Sciatic nerve (tissue), 2 donors: ENCODE measurements at places on chromosomes 1 and 21.

GRCh38 chr1:219090607-219091006 lies 83.1 kb upstream of the LYPLAL1 start:
- DNase-seq = no peak

DNA sequence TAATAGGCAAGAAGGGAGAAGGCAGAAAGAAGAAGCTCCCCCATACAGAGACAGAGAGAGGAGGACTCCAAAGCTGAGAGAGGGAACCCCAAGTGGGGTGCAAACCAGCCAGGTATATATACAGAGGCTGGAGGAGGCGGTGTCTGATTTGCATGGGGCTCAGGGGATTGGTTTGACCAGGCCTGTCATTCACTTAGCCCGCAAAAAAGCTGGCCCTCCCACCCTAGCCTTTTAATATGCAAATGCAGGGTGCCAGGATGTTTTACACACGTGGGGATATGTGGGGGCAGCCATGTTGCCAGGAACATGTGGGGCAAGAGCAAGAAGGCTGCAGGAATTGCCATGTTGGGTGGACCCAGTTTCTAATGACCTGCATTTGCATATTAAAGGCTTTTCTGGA lies 37.0 kb upstream of the TENT5B start:
- DNase-seq = no peak

DNA sequence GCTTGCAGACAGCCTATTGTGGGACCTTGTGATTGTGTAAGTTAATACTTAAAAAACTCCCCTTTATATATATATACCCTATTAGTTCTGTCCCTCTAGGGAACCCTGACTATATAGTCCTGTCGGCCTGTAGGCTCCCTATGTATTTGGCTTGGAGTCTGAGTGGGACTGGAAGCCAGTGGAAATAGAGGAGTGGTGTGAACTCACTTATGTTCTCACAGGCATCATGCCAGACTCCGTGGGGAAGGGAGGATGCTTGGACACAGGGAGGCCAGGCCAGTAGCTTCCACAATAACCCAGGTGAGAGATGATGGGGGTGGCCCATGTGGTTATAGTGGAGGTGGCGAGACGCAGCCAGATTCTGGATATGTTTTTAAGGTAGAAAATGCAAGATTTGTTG lies 136.7 kb upstream of the SYT6 start:
- DNase-seq = no peak

DNA sequence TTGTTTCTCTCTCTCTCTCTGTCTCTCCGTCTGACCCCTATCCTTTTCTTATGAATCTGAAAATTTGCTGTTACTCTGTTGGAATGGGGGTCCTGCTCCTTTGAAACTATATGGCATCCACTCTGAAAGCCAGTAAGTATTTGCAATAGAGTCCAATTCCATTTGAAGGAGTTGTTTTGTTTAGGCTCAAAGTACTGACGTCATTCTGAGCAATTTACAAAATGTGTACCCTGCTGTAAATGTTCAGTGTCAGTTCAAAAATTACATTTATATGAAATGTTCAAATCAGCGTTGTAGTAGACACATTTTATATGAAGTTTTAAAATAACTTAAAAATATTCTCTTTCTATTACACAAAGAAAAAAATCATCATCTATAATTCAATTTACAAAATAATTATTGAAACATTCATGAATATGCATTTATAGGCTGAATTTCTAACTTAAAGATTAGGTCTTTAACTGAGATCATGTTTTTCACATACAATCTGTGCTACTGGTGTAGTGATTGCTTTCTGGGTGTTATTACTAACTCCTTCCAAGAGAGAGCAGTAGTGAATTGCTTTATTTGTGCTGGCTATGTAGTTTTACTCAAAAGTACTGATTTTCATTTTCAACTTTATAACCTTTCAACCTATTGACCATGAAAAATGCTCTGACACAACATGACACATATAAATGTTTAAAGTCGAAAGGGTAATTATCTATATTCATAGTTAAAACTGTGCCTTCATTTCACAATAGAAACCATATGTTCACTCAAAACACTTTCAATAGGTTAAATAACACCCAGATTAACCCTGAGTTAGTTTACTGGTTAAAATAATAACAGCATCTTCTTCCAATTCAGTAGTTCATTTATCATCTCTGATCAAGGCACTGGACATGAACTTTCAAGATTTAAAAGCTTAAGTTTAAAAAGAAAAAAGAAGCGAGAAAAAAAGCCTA lies 253.1 kb upstream of the ADGRL4 start:
- no peak for DNase-seq

GRCh38 chr1:2917284-2917683 lies 104.0 kb upstream of the ACTRT2 start:
- no peak for DNase-seq

DNA sequence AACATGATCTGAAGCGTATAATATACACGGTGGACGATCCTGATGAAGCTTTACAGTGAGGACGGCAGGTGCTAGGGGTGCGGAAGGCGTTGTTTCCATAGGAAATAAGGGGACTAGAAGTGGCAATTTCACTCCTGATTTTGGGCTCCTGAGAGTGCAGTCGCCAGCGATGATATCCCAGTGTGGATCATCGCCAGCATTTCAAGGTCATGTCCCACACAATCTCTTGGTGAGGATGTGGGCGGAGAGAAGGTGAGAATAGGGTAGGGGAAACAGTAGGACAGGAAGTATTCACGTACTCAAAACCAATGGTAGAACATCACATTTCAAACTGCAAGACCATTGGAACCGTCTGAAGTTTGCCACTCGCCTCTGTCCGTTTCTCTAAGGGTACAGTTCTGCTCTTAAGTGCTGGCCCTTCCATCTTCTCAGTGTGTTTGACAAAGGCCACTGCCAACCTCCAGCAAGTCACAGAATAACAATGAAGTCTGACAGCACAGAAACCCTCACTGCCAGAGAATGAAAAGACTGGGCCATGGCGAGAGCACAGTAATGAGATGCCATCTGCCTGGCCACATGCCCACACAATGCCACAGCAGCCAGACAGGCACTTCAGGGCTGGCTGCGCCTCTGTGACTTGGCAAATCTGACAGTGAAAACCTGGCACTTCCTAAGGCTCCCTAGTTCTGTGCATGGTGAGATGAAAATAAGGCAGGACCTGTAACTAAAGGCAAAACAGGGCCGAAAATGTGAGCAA lies 27.9 kb downstream of the PCSK9 start:
- DNase-seq = no peak

- DNase-seq = no peak
Measured at GRCh38 chr1:2911421-2912178, 109.7 kb upstream of the ACTRT2 start.

DNA sequence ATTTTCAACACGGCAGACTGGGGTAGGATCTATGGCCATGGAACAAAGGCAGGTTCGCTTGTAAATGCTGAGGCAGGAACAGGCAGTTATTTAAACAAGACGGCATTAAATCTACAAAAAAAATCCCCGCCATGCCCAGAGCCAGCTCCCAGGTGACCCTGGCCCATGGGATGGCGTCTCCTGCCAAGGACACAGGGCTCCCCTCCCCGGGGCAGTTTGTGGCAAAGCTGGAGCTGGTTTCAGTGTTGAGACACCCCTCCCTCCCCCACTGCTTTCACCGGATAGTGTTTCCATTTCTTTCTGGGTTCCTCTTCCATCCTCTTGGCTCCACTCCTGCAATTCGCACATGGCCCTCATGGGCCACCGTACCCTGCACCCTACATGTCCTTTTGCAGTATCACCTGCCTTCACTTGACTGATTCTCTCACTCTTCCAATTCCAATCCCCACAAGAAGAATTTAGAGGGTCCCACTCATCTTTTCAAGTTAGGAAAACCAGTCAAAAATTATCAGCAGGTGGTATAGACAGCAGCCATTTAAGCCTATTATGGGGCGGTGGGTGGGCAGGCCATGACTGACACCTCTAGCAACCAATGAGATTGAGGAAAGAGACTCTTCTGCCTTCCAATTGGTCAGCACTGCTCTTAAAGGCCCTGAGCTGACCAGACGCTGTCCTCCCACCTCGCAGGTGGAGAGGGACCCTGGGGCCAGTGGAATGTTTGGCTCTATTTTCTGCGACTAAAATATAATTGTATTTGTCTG lies 52.0 kb downstream of the OLIG1 start:
- DNase-seq = no peak

GRCh38 chr1:165712764-165713163 lies 14.4 kb upstream of the ALDH9A1 start:
- no peak for DNase-seq

- DNase-seq = no peak
Measured at GRCh38 chr1:53182716-53183094, 13.9 kb upstream of the CPT2 start.

- no peak for DNase-seq
Measured at GRCh38 chr1:164678136-164678700, 119.2 kb downstream of the PBX1 start.

GRCh38 chr1:36463463-36463802 lies 751 bp downstream of the MRPS15 start:
- DNase-seq = no peak

DNA sequence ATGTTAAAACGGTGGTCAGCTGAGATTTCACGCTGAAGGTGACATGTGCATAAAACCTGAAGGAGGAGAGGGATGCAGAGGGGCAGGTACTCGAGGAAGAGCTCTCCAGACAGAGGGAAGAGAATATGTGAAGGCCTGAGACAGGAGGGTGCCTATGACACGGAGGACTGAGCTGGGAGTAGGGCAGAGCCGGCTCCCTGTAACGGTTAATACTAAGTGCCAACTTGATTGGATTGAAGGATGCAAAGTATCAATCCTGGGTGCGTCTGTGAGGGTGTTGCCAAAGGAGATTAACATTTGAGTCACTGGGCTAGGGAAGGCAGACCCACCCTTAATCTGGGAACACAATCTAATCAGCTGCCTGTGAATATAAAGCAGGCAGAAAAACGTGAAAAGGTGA lies 136.2 kb upstream of the SYT6 start:
- no peak for DNase-seq

GRCh38 chr1:248884632-248885295 lies 21.3 kb upstream of the PGBD2 start:
- no peak for DNase-seq

DNA sequence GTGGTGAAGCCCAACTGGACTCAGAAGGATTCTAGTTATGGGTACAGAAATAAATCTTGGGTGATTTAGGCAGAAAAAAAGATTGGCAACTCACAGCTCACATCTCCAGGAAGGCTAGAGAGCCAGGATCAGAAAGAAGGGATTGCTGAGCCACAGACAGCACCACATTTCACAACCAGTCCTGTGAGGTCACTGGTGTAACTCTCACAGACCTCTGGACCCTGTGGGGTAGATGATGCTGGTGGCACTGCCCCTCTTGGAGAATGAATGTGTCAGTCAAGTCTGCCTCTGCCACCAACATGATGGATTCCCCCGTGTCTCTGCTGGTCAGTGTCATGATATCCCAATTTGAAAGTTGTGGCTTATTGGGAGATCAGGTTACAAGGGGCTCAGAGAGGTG lies 70.9 kb upstream of the HMCN1 start:
- DNase-seq = no peak

- DNase-seq = peak; percentile 75
Measured at GRCh38 chr1:38858833-38859560, 575 bp downstream of the RRAGC start.

GRCh38 chr1:24201941-24202440 lies 14.9 kb upstream of the IFNLR1 start:
- peak; percentile 87 for DNase-seq

GRCh38 chr1:15100121-15100879 lies 53.2 kb upstream of the TMEM51 start:
- no peak for DNase-seq

- DNase-seq = no peak
Measured at GRCh38 chr21:24428591-24429199, 1178.6 kb downstream of the MRPL39 start.

DNA sequence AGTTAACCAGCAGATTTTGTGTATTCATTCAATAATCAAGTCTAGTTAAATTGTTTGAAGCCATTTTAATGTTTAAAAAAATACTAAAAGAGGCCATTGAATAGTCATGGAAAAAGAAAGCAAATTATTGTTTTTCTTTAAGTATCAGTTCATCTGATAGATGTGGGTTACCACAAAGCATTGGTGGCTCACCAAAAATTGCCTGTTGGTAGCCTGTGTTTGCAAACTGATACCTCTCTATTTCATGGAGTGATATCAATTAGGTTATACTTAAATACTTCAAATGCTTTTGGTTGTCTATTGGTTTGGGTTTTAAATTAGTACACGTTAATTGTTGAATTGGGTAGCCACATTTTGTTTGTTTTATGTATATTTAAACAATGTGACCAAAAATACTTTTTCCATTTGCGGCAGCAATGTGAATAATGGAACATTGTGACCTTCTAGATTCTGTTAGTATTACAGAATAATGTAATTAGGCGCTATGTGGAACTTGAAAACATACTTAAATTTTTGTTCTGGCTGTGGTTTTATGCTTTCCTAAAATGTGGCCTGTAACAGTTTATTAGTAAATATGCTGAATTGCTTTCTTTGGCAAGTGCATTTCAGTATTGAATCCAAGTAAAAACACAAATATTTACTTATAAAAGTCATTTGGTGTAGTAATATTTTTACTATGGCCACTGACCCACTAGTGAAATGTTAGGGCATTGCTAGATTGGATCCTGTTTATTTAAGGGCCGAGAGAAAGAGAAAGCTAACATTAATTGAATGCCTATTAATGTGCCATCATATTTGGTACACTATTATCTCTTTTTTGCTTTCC lies 37.1 kb upstream of the NBL1 start:
- no peak for DNase-seq

DNA sequence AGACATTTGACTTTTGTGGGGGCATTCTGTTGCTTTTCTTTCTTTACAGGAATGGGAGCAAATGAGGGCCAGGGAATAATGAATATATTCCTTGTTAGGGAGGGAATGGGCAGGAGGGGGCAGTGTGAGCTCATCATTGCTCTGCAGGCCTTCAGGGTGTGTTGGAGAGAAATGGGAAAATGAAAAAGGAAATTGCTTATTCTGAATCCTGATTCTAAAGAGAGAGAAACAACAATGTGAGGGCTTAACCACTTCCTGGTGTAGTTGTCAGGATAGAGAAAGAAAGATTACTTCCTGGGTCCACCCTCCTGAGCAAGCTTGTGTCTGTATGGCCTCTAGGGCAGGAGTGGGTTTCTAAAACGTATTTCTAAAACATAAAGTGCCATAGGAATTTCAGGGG lies 28.3 kb downstream of the VANGL2 start:
- DNase-seq = no peak

DNA sequence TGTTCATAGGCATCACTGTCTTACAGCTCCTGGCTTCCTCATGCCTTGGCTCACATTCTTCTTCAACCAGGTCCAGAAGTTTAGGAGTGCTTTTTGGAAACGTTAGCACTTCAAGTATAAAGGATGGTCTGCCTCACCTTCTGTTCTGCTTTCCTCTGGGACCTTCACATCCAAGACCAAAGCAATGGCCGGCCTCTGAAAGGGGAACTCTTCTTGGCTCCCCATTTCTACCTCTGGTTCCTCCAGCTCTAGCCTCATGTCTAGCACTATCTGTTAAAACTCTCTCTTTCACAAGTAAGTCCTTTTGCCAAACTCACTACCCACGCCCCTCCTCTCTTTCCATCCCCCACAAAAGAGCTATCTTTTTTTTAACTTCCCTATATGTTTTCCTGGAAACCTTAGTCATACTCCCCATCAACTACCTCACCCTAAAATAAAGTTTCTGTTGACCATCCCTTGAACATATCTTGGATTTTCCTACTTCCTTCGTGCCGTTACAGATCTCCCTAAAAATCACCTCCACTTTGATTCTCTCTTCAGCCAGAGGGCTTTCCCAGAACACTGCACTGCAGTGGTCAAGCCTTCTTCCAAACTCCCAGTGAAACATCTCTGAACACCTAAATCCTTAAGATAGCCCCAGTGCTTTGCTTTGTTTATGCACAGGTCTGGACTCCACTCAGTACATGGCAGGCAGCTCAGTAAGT lies 7.9 kb downstream of the SORT1 start:
- DNase-seq = no peak

- no peak for DNase-seq
Measured at GRCh38 chr1:33348194-33348593, 27.3 kb upstream of the A3GALT2 start.

GRCh38 chr1:113247355-113247754 lies 143.0 kb upstream of the MAGI3 start:
- no peak for DNase-seq
